Ureter (tissue), 1 donor: ENCODE measurements at places on chromosomes 6 and 20. TPM values are rescaled to one million over a fixed set of nuclear protein-coding genes. Genes with fewer than 3 reads are reported as not detected.
A peak's percentile ranks its signal among the peaks of the same experiment; 100 is the strongest.

The CD93 gene
- total RNA-seq: 53.7 TPM

The NKAIN4 gene
- total RNA-seq: not detected

DNA sequence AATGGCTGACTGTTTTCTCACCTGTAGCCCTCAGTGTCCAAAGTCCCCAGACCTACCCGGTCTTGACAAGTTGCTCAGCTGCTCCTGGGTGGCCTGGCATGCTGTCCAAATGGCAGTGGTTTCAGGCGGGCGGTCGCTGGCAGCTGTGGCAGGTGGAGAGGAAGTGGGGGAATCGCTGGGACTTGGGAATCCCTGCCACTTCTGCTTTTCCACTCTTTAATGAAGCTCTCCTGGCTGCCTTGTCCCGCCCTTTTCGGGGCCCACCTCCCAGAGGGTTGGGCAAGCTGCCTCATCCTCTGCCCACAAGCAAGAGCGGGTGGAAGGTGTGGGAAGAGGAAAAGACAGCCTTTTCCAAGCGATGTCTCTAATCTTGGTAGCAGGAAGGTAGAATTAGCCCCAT, at the start of gene OCSTAMP:
OCSTAMP (minus strand) TSS at position 194 of the 400 bp plus-strand sequence; CDS start at position 100, 94 bp downstream.
- DNase-seq: no peak

DNA sequence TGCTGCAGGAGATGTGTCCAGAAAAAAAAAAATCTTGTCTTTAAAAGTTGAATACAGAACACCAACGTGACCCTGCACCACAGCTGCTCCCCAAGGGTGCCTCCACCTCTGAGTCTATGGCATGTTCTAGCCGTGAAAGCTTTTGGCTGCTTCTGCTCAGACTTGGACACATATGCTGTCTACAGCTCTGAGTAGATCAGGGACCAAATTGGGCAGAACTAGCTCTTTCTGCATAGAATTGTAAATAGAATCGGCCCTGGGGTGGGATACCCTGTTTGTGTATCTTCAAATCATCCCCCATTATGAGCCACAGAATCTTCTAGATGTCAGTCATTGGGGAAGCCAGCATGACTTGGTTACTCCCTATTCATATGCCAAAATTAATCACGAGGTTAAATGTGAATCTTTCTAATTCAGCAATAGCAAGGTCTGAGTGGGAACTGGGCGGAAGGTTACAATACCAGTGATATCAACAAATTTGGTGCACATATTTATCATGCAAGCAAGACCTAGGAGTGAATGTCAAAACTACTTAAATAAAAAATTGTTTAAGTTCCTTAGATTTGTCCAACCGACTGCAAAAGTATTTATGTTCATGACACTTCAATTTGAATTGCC, 302.8 kb downstream of the KIF16B start:
- no peak for DNase-seq

DNA sequence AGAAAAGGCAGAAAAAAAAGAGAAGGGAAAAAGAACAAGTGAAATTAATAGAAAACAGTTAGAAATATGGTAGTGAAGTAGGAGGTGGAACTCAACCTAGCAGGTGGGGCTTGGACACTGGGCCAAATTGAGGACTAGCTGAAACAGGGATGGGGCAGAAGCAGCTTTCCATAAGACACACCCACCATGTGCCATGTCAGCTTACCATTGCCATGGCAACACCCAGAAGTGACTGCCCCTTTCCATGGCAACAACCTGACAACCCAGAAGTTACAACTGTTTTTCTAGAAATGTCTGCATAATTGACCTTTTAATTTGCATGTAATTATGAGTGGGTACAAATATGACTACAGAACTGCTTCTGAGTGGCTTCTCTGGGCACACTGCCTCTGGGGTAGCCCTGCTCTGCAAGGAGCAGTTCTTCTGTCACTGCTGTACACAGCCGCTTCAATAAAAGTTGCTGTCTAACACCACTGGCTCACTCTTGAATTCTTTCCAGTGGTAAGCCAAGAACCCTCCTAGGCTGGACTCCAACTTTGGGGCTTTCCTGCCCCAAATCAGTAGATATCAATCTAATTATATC, 35.9 kb upstream of the SLC24A3 start:
- DNase-seq: no peak

The TBC1D32 gene
- 23.2 TPM for total RNA-seq

GRCh38 chr6:110180228-110181008, at the start of gene CDC40:
TSS of gene CDC40 (plus strand) at chr6:110180427. CDS start at chr6:110180445, 18 bp downstream.
- peak; percentile 54 for DNase-seq

GRCh38 chr20:63047267-63047666, 40.5 kb upstream of the BHLHE23 start:
- no peak for DNase-seq

The NMBR gene
- total RNA-seq: not detected

DNA sequence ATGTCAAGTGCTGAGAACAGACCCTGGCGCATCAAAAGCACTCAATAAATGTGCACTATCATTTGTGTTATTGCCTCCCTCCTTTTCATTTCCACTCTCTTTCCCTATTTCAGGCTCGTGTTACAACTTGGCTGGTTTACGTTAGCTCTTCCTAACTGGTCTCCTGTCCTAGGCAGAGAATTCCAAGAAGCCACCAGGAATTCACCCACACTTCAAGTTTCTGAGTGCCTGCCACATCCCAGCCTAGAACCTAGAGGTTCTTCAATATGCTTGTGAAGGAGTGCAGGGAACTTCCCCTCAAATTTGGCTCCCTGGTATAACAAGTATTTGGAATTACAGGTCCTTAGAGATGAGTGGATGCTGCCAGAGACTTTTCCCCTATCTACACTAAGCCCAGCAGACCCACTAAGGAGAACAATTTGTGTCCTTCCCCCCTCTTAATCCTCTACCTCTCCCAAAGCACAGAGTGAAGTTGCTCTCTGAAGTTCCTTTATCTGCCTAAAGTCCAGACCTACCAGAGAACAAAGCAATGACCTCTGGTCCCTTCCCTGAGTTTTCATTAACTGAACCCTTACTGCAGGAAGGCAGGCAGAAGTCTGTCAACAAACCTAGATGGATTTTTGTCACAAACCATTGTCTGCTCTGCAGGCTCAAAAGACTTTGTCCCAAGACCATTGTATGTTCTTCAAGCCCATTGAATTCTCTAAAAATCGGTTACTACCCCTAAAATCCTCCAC, 201.6 kb upstream of the JARID2 start:
- no peak for DNase-seq

DNA sequence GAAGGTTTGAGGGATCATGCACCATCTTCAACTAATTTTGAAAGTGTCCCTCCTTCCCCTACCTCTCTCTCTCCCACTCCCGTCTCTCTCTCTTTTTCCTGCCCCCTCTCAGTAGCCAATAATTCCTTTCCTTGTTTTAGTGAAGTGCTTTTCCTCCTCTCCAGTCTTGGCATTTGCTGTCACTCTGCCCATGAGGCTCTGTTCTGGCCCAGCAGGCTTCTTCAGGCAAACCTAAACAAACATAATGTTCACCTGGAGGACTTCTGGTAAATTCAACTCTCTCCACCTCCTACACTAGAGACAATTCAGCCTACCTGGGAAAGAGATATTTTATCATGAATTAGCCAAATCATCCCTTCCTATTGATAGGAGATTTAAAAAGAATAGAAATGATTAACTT, 320.4 kb upstream of the RNF24 start:
- DNase-seq: no peak

DNA sequence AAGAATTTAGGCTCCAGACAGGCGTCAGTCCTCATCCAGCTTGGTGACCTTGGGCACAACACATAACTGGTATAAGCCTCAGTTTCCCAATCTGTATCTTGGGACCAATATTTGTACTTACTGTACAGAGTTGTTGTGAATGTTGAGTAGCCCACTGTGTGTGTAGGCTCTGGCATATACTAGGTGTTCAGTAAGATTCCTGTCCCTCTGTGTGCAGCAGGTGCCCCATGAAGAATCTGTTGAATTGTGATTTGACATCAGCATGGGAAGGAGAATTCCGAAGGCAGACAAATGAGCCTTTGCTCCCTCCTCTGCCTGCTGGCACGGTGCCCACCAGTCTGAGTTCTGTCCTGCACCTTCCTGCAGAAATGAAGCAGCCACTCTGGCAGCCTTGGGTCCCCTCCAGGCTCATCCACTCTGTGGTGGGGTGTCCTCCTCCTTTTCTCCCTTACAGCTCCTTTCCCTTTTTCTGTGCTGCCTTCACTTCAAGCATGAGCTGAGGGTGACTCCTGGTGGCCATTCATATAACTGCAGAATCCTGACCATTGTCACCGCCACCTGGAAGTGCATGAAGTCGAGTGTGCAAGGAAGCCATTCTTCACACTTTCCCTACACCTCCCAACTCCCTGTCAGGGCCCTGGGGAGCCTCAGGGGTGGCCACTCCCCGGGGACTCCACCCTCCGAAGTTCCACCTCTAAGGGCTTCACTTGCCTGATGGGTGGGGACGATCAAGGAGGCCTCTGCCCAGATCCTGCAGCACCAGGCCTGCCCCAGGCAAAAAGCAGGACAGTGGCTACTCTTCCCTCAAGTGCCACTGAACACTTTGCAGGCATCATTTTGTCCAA, 48.2 kb downstream of the MRPL14 start:
- peak; percentile 87 for DNase-seq

GRCh38 chr20:46832555-46832954, 62.1 kb upstream of the EYA2 start:
- no peak for DNase-seq

DNA sequence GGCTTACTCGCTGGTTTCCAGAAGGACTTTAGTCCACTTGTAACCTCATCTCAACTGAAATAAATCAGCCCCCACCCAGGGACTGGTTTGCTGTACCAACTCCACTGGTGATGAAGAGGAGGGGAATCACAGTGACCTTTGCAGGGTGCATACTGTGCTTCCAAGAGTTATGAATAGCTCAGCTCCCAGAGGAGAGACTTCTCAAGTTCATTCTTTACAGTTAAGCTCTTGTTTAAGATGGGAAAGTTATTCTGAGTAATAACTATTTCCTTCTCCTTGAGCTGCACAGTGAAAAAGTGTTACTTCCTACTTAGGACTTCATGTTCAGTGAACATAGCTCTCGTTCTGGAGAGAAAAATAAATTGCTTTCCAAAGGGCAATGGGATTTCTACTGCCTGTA, 166.5 kb upstream of the ECI2 start:
- DNase-seq: no peak

GRCh38 chr20:13984211-13984610, 6.2 kb downstream of the SEL1L2 start:
- no peak for DNase-seq

GRCh38 chr20:16501301-16501700, 71.9 kb downstream of the KIF16B start:
- no peak for DNase-seq

GRCh38 chr20:46936415-46937156, 41.9 kb downstream of the EYA2 start:
- no peak for DNase-seq

DNA sequence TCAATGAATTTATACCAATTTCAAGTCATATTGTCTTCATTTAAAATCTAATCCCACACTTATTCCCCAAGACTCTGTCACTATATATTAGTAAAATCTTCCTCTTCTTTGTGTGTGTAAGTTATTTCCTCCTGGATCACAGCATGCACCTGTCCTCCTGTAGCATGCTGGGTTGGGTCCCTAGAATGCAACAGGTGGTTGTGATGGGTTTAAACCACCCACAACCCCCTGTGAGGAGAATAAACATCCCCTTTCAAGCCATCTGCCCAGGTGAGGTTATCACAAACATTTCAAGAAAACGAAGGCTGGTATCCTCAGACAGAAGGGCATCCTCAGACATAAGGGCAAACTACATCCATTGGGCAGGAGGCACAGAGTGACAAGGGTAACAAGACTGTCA, 26.4 kb downstream of the DZANK1 start:
- DNase-seq: no peak

GRCh38 chr20:43542161-43542560, 16.7 kb upstream of the SGK2 start:
- no peak for DNase-seq

The SLA2 gene
- 1.5 TPM for total RNA-seq

GRCh38 chr6:150212778-150213177, 69.9 kb downstream of the PPP1R14C start:
- no peak for DNase-seq

- DNase-seq: no peak
Measured at GRCh38 chr6:108222504-108222903, 38.3 kb downstream of the SNX3 start.

The AVP gene
- not detected for total RNA-seq

The RTEL1 gene
- 45.9 TPM for total RNA-seq

GRCh38 chr6:134178161-134179044, 126.0 kb upstream of the SLC2A12 start:
- DNase-seq: peak; percentile 88

DNA sequence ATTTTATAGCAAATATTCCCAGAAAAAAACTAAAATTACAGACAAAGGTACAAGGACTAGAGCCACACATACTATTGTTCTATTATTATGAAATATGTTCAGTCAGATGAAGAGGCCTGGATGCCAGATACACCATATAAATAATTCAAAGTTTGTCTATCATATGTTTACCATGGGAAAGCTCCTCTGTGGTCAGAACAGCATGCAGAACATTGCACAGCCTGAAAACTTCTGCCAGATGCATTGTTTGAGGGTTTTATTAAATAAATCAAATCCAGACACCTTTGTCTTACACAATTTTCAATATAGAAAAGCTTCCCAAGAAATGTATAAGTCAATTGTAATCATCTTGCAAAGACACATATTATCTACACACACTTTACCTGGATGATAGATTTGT, 35.0 kb upstream of the COL21A1 start:
- DNase-seq: no peak

The PSMB9 gene
- total RNA-seq: 20.1 TPM

- DNase-seq: no peak
Measured at GRCh38 chr20:63409066-63409833, 48.1 kb upstream of the CHRNA4 start.

DNA sequence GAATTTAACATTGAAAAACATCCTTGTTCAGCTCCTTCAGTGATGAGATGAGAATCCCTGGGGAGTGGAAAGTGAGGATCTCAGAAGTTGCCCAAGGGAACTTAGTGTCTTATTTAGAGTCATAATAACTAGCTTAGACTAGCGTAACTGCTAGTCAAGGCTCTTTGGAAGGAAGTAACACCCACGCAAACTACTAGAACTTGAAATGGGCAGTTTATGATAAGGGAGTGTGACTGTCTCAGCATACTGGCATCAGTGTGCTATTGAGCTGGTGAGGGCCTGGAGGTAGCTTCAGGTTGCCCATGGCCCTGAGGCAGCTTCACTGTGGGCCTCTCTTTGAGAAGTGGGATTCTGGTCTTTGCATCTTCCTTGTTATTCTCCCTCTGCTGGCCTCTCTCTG, 40.1 kb downstream of the SLX4IP start:
- no peak for DNase-seq

The CCN5 gene
- 1.1 TPM for total RNA-seq

The SLC17A1 gene
- not detected for total RNA-seq

The NKAPL gene
- total RNA-seq: 1.4 TPM

GRCh38 chr20:64051561-64052325, 2.3 kb upstream of the SOX18 start:
- DNase-seq: no peak

- DNase-seq: no peak
Measured at GRCh38 chr20:51359947-51360346, 182.6 kb downstream of the NFATC2 start.

DNA sequence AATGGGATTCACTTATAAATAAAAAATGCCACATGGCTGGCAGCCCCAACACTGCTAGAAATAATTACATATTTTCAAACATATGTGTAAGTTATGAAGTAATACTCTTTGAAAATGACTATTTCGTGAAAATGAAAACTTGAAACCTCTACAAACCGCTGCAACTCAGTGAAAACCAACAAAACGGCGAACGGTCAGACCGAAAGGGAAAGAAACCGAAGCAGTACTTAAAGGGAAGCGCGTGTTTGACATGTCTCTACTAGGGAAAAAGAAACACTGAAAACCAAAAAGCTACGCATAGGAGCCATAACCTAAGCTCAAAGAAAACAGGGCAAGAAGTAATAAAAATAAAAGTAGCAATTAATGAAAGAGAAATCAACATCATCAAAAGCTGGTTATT, 121.0 kb upstream of the GGTLC1 start:
- DNase-seq: no peak
